Cerebellum (tissue), 4 donors: ENCODE measurements at places on chromosomes 7 and 10. TPM values are rescaled to one million over a fixed set of nuclear protein-coding genes. Genes with fewer than 3 reads are reported as not detected.

- no peak for DNase-seq
Measured at GRCh38 chr10:100033766-100034418, 24.1 kb upstream of the DNMBP start.

DNA sequence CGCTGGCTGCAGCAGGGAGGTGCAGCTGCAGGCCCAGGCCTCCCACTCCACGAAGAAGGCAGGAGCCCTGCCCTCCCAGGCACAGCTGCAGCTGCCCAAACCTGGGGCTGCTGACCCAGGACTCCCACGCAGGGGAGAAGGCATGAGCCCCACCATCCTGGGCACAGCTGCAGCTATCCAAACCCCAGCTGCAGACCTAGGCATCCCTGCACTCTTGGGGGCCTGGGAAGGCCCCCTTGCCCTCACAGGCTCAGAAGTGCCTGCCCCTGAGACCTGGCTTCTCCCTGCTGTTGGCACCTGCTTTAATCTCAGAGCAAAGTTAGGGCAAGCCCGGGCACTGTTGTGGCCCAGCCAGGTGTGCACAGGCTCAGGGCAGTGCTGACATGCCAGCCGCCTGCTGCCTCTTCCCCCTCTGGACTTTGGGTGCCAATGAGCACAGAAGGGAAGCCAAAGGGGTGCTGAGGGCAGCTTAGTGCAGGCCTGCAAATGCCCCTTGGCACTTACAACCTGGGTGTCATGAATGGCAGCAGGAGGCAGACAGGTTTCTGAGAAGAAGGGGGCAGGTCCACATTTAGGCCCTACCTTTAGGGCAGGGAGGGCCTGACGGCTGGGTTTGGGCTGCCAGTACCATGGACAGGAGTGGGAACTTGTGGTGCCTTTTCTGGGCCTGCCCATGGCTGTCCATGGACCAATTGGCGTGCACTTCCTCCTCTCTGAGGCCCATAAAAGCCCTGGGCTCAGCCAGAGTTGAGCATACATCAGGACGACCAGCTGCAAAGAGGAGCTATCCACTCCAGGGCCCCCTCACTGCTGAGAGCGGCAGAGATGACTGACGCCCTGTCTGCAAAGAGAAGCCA, 31.1 kb downstream of the CRTAC1 start:
- no peak for DNase-seq

GRCh38 chr10:53122281-53122680, 349.7 kb upstream of the MBL2 start:
- no peak for DNase-seq

- DNase-seq, result no peak
Measured at GRCh38 chr7:91068136-91068795, 196.0 kb upstream of the FZD1 start.

GRCh38 chr10:114709984-114710383, 51.9 kb upstream of the ABLIM1 start:
- no peak for DNase-seq

GRCh38 chr7:128003167-128003566, 28.1 kb downstream of the LRRC4 start:
- no peak for DNase-seq

GRCh38 chr7:82723411-82723810, 279.8 kb upstream of the CACNA2D1 start:
- no peak for DNase-seq

GRCh38 chr7:44431091-44431608, 59.3 kb downstream of the NUDCD3 start:
- peak; percentile 44 for DNase-seq

- no peak for DNase-seq
Measured at GRCh38 chr10:124090601-124091209, 2.7 kb downstream of the CHST15 start.

DNA sequence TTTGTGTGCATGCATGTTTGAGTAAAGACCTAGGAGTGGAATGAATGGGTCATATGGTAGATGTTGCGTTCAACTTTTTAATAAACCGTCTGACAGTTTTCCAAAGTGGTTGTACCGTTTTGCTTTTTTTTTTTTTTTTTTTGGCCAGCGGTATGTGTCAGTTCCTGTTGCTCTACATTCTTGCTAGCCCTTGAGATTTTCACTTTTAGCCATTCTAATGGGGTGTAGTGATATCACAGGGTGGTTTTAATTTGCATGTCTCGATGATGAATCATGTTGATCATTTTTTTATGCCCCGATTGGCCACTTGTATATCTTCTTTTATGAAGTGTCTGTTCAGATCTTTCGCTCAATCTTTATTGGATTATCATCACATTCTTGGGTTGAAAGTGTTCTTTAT, 320.7 kb downstream of the CAMK1D start:
- no peak for DNase-seq

GRCh38 chr10:7314170-7314569, 96.7 kb downstream of the SFMBT2 start:
- no peak for DNase-seq

- DNase-seq, result no peak
Measured at GRCh38 chr10:96089116-96089515, 41.0 kb upstream of the ZNF518A start.

DNA sequence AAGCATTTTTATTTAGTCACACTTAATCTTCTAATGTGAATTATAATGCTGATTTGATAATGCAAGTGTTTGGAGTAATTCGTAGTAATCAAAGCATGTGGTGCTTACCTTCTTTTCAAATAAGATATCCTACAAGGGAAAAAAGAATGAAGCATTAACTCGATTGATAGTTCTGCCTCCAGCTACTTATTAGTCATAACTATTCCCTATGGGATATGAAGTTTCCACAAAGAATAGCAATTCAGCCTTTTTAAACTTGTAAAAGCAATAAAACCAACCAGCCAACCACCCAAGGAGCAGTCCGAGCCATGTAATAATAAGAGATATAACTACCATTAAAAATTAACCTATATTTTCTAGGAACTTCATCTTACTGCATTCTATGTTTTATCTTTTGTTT, 11.6 kb downstream of the COL28A1 start:
- DNase-seq, result no peak

GRCh38 chr10:119686465-119687191, 35.4 kb downstream of the BAG3 start:
- DNase-seq, result peak; percentile 84

- no peak for DNase-seq
Measured at GRCh38 chr7:7819442-7820247, 101.2 kb upstream of the RPA3 start.

- DNase-seq, result no peak
Measured at GRCh38 chr10:3896161-3896560, 111.2 kb upstream of the KLF6 start.

- DNase-seq, result no peak
Measured at GRCh38 chr7:120832803-120833202, 25.1 kb downstream of the TSPAN12 start.

GRCh38 chr10:37860494-37861190, 3.2 kb upstream of the ZNF248 start:
- no peak for DNase-seq

DNA sequence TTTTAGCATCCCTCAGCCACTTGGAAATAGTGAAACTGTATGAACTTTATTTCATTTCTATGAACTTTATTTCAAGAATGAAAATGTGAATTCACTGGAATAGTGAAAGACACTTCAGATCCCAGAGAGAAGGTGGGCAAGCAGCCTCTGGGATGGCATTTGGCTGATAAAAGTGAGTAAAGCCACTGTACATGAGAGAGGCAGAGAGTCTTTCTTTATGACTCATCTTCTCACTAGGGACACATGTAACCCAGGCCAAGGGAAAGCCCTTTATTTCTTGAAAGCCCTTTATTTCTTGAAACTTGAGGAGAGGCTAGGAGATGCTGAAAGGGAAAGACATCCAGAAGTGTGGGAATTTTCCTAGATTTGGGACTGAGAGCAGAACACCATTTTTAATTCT, 148.9 kb upstream of the SMIM30 start:
- DNase-seq, result no peak

DNA sequence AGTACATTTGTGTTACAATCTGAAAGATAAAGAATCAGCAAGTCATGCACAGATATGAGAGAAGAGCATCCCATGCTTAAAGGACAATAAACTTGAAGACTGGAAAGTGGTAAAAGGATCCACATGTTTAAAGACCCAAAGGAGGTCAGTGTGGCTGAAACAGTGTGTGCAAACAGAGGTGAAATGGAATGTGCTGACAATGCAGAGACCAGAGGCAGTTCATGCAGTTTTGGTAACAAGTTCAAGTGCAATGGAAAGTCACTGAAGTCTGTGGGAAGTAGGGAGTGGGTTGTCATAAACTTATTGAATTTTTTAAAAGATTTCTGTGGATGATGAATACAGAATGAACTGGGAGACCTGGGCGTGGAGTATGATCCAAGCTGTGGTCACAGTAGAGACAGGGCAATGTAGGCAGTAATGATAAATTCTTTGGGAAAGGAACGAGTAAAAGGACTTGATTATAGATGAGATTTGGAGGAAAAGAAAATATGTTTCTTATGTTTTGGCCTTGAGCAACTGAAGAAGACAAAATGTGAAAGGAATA, 408.0 kb downstream of the HGF start:
- no peak for DNase-seq

DNA sequence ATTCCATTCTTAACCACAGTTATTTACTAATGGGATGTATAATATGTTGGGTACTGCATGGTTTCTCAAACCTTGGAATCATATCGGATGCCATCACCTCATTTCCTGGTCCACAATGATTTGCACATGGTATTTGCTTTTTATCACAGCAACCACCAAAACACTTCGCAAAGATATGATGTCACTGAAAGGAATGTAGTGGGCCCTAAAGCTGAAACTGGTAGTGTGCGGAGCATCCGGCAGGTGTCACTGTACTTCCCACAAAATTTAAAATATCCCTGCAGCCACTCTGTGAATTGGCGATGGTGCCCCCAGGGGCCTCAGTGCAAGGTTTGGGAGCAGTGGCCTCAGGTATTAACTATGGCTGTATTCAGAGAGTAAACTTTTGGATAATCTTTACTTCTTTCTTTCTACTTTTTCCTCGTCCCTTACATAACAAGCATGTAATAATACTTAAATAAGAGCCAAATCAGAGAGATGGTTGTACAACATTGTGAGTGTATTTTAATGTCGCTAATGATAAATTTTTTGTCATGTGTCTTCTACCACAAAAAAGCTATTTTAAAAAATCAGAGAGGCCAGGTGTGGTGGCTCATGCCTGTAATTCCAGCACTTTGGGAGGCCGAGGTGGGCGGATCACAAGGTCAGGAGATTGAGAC, 66.2 kb downstream of the FAM241B start:
- DNase-seq, result no peak

Gene ACTL6B
- total RNA-seq, result 58.7 TPM

Gene NT5C3A
- 59.2 TPM for total RNA-seq

Gene TAS2R4
- 13.2 TPM for total RNA-seq

Gene MMD2
- 5.2 TPM for total RNA-seq

Gene VWC2
- 5.1 TPM for total RNA-seq

Gene PNLIPRP3
- not detected for total RNA-seq

Gene PDK4
- 7.6 TPM for total RNA-seq

Gene PGAM2
- 13.0 TPM for total RNA-seq

Gene ACBD5
- 34.2 TPM for total RNA-seq
